ENCODE measurements at places on chromosomes 7 and 10.

- no peak for DNase-seq
These were observed 64.9 kb upstream of the TAS2R16 start for GRCh38 chr7:123060446-123060845.

GRCh38 chr10:12687996-12688395 lies 313.5 kb downstream of the CCDC3 start:
- no peak for DNase-seq

- no peak for DNase-seq
These were observed 120.7 kb upstream of the ADARB2 start for GRCh38 chr10:1858048-1858447.

DNA sequence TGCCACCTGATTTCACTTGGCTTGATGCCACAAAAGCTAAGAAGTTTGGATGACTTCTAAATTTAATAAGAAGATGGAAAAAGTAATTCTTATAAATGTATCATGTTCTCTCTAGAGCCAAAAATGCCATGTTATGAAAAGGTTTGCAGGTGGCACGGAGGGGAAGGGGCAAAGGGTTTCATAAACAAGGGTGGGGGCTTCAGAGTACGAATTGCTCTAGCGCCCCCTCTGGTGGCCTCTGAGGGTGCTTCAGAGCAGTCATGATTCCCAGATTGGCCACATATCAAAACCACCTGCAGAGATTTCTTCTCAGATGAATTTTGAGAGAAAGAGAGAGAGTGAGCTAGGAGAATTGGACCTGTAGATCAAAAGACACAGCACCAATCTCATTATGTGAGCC lies 208.6 kb upstream of the YAE1 start:
- no peak for DNase-seq

- no peak for DNase-seq
These were observed 64.5 kb downstream of the NAMPT start for GRCh38 chr7:106220307-106220706.

DNA sequence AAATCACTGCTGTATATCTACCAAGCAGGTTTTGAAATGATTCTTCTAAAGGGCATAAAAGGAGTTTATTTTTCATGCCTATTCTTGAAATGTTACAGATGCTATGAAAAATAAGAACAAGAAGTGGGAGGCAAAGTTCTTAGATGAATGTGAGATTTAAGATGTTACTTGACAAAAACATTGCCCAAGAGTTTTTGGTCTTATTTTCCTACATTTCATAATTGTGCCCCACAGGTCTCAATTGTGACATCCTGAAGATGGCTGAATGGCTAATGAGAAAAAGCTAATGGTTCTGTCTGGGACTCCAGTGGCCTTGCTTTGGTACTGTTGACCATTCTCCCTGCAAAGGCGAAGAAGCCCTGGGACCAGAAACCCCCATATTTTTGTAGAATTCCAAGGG lies 43.0 kb upstream of the IFRD1 start:
- no peak for DNase-seq

- DNase-seq = no peak
These were observed 14.8 kb downstream of the CCL24 start for GRCh38 chr7:75798770-75799169.

DNA sequence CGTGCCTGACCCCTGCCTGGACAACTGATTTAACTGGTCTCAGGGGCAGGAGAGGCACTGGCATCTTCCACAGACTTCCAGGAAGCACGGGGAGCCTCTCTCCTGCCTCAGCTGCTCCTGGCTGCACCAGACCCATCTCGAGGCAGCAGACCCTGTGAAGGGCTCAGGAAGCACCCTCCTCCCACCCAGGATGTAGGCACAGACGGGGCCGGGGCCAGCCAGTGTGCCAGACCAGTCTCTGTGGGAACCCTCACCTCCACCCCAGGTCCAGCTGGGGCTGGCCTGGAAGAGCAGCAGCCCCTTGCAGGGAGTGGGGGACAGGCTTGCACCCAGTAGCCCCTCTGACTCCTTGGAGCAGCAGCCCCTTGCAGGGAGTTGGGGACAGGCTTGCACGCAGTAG lies 56.3 kb downstream of the RASGEF1A start:
- no peak for DNase-seq

- DNase-seq = no peak
These were observed 28.0 kb upstream of the NDST2 start for GRCh38 chr10:73839276-73839966.

GRCh38 chr10:31148951-31149350 lies 117.3 kb upstream of the ZNF438 start:
- no peak for DNase-seq

DNA sequence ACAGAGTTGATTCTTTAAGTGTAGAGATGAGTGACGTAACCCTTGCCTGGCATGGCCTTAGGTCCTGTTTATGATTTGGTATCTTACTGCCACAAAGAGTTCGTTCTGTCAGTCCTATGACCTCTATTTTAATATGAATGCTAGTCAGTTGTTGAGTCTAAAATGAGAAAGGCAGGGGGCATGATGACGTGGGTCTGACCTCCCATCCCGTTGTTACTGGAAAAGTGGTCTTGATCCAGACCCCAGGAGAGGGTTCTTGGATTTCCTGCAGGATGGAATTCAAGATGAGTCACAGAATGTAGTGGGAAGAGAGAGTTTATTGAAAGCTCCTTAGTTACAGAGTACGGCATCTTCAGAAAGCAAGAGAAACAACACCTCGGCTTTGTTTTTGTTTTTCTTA lies 317.0 kb upstream of the COBL start:
- DNase-seq = no peak

- DNase-seq = no peak
These were observed 27.8 kb downstream of the CDHR3 start for GRCh38 chr7:105990727-105991453.

DNA sequence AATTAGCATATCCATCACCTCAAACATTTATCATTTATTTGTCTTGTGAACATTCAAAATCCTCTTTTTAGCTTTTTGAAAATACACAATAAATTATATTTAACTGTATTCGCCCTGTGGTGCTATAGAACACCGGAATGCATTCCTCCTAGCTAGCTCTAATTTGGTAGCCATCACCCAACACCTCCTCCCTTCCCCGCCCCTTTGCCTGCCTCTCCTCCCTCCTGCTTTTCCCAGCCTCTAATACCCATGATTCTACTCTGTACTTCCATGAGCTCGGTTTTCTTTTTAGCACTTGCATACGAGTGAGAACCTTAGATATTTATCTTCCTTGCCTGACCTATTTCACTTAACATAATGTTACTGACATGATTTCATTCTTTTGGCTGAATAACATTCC lies 80.1 kb downstream of the ANKRD26 start:
- no peak for DNase-seq

DNA sequence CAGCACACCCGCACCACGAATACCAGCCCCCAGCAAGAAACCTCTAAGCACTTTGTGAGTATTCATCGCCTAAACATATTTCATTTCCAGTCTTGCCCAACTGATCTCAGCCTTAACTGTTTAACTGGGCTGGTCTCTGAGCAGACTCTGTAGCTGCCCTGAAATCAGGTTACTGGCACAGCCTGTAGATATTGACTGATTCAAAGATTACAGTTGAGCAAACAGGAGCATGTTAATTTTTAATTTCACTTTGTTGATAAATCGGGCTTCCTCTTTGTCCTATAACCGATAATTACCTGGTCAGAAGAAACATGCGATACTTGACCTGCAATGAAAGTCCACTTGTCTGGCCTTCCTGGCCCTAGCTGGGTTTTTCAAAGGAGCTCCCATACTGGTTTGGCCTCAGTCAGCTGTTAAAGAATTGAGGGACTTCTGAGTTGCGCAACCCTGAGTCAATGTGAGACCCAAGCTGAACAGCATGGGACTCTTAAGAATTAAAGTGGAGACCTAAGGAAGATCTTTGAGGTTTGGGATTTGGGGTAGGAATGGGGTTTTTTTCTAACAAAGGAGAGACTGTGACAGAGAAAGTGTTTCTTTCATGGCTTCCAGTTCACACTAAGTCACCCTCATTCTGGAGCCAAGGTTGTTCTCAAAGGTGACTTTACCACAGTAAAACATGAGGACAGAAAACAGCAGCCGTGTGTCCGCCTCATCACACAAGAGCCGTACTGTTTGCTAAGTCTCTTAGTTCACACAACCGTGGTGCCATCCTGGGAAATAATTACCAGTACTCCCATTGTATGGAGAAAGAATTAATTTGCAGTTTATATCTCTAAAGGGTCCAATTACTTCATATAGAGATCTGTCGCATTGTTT lies 75.9 kb downstream of the PPP1R3C start:
- DNase-seq = no peak

GRCh38 chr10:25758041-25758457 lies 176.0 kb upstream of the MYO3A start:
- DNase-seq = no peak

- no peak for DNase-seq
These were observed 5.7 kb downstream of the PLCE1 start for GRCh38 chr10:93999401-93999851.

DNA sequence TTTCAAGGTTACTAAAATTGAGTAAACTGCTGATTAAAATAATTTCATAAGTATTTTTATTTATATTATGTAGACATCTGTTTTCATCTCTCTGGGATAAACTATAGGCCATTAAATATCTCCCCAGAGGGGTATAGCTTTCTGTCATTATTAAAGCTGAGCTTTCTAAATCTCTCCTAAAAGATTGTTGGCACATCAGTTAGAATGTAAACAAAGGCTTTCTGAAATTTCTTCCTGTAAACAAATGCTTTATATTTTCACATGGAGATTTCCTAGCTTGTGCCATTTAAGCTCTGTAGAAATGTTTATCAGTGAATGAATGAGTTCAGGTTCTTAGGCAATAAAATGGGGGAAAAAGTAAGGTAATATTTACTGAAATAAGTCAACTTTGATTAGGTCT lies 35.7 kb downstream of the PPP1R9A start:
- no peak for DNase-seq

GRCh38 chr10:24209432-24209771 lies 464 bp downstream of the KIAA1217 start:
- no peak for DNase-seq

DNA sequence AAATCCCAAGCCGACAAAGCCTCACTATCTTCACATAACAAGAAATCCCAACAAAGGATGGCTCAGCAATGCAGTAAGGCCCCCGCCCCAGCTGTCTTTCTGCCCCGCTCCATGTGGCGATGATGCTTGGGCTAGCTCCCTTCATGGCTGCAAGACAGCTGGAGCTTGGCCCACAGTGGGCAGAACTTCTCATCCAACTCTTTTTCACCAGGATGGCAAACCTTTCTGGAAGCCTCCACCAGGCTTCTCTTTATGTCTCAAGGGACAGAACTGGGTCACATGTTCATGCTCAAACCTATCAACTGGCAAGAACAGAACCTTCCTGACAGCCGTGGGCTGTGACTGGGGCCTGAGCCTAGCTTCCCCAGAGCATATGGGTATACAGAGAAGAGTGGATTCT lies 260.5 kb upstream of the MKLN1 start:
- no peak for DNase-seq

GRCh38 chr10:11057994-11058393 lies 40.3 kb downstream of the CELF2 start:
- no peak for DNase-seq

- DNase-seq = no peak
These were observed 469.9 kb downstream of the GALNT17 start for GRCh38 chr7:71601851-71602250.

GRCh38 chr7:114508086-114508485 lies 93.5 kb downstream of the FOXP2 start:
- DNase-seq = no peak

GRCh38 chr10:50219646-50220045 lies 31.7 kb downstream of the ASAH2 start:
- DNase-seq = no peak

DNA sequence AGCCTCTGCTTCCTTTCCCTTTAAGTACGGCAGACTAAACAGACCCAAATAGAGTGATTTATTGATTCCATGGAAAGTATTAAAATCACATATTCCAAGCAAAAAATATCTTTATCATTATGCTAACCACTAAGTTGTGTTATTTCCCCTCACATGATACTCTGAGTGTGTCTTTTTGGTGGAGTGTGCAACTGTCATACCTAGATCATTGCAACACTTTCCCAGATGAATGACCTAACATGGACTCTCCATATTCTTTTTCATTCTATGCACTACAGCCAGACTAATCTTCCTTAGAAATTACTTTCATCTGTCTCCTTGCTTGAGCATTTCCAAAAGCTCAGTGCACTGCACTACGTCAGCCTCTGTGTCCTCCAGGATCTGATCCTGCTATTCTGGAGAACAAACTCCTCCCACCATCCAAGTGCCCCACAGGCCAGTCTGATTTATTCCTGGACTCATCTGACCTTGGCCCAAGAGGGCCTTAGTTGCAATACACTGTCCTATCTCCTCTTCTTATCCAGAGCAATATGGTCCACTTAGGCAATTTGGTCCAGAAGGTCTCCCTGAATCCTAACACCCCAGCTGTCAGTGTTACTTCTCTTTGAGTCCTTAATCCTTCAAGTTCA lies 263.3 kb upstream of the KLF6 start:
- DNase-seq = no peak

GRCh38 chr10:101062232-101063049 lies 652 bp downstream of the KAZALD1 start:
- no peak for DNase-seq

DNA sequence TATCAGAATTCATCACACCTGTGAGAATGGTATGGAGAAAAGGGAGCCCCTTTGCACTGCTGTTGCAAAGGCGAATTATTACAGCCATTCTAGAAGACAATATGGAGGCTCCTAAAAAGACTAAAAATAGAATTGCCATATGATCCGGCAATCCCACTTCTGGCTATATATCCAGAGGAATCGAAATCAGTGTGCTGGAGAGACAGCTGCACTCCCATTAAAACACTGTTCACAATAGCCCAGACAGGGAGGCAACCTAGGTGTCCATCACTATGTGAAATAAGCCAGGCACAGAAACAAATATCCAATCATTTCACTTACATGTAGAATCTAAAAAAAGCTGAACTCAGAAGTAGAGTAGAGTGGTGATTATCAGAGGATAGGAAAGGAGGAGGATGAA lies 26.0 kb upstream of the GJD4 start:
- no peak for DNase-seq

GRCh38 chr7:97971120-97971989 lies 18.6 kb downstream of the OCM2 start:
- DNase-seq = no peak
